ENCODE measurements at places on chromosomes 1 and 21. TPM values are rescaled to one million over a fixed set of nuclear protein-coding genes. Genes with fewer than 3 reads are reported as not detected.
A peak's percentile ranks its signal among the peaks of the same experiment; 100 is the strongest.

The SOX13 gene
- total RNA-seq: 42.0 TPM

DNA sequence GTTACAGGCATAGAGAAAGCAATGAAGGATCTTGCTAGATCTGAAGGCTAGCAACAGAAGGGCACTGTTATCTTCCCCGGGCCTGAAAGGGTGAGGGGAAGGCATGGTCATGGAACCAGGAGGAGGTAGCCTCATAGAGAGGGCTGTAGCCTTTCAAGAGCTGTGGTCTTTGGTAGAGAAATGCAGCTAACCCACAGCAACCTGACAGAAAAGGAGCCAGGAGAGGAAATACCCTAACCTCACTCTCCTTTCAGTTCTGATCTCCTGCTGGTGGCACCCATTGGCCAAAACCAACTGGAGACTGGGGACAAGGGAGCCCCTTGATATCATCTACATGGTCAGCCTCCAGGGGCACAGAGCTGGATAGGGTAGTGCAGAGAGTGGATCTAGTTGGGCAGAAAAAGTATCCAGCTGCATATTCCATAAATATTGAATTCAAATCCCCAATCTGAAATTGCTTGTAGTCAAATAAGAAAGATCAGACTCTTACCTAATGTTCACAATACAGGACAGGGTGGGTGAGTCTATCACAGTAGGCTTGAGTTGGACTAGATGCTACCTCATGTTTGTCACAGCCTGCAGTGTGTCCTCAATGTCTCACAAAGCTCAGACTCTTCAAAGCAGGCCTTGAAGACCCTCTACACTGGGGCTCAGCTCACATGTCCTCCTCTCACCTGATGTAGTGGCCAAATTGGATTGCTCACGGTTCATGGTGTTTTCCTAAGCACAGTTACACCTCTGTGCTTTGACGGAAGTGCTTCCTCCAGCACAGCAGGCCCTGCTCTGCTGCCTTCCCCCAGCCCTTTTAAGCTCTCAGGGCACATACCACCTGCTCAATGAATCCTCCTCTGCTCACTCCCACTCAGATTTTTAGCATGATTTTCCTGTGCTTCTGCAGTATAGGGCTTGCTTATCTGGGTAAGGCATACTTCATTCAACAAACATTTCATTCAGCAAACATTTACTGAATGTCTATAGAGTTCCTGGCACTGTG is 74.1 kb upstream of the JUN start:
- H3K4me3 ChIP-seq: no peak overlapping the region
- no peaks in the 10 kb centered on the region for H3K36me3 ChIP-seq
- peaks cover 13% of the 10 kb centered on the region for H3K4me1 ChIP-seq
- H3K27ac ChIP-seq: peak overlapping the region; percentile 49

The HIVEP3 gene
- total RNA-seq: 8.9 TPM

DNA sequence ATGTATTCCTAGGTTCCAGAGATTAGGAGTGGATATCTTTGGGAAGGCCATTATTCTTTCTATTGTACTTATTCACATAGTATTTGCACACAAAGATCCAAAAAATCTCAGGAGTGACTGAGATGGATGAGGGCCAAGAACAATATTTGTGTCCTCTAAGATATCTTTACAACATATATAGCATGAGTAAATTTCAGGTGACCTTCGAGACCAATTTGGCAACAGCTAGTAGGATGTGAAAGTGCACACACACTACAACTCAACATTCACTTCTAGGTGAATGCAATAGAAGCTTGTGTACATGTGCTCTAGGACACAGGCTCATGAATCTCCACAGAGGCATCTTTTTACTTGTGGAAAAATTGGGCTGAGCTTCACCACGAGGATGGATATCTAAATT is 224.0 kb downstream of the C1orf94 start:
- no peak overlapping the region for H3K27ac ChIP-seq
- no peaks in the 10 kb centered on the region for H3K27me3 ChIP-seq
- H3K36me3 ChIP-seq: no peaks in the 10 kb centered on the region
- DNase-seq: no peak

- no peak overlapping the region for H3K4me3 ChIP-seq
- no peak overlapping the region for H3K27ac ChIP-seq
- no peaks in the 10 kb centered on the region for H3K27me3 ChIP-seq
- H3K36me3 ChIP-seq: no peaks in the 10 kb centered on the region
Observed at GRCh38 chr1:191889623-191890003, 268.6 kb upstream of the RGS18 start.

DNA sequence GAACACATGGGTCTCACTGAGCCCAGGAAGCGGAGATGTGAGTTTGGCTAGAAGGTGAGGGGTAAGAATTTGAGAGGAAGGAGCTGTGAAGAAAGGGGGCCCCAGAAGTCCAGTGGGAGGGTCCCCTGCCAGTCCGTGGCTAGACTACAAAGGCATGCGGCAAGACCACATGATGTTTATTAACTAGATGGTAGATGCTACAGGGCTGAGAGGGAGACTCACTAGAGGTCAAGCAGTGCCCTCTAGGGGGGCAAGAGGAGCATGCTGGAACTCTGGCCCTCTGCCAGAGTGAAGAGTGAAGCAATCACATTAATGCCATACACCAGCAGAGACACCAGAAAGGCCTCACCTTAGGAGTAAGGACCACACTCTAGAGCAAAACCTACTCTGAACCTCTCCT is 12.2 kb downstream of the KIAA0319L start:
- H3K27me3 ChIP-seq: no peaks in the 10 kb centered on the region
- peak; percentile 47 for DNase-seq
- peaks cover 3% of the 10 kb centered on the region for H3K4me1 ChIP-seq
- H3K27ac ChIP-seq: no peak overlapping the region

All from lung (tissue), 17 donors.